Naive thymus-derived CD8-positive, alpha-beta T cell (primary cell): ENCODE measurements at places on chromosomes 11 and 22. TPM values are rescaled to one million over a fixed set of nuclear protein-coding genes. Genes with fewer than 3 reads are reported as not detected.

The SEPTIN3 gene
- total RNA-seq, result 0.18 TPM

The SPI1 gene
- 4.7 TPM for total RNA-seq

DNA sequence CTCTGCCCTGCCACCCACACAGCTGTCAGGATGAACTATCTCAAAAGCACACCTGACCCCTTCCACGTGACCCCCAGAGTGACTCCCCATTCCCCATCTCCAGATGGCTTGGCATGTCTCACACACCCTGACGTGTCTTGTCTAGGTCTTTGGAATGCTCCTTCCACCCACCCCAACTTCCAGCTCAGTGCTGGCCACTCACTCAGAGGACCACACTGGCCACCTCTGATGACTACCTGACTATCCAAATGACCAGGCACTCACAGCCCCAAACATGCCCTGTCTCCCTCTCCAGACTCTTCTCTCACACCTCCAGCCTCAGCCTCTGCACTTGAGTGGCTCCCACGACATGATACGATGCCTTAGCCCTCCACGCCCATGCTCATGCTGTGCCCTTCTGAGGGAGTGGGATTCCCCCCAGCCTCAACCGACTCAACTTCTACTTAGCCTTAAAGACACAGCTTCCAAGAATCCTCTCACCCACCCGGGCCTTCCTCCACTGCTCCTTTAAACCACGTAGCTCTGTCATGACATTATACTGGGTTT lies 259.4 kb downstream of the BUD13 start:
- H3K36me3 ChIP-seq, result no peaks in the 10 kb centered on the region
- H3K27ac ChIP-seq, result no peak overlapping the region
- no peaks in the 10 kb centered on the region for H3K4me1 ChIP-seq
- H3K27me3 ChIP-seq, result peaks cover 53% of the 10 kb centered on the region
- no peak overlapping the region for H3K4me3 ChIP-seq
- DNase-seq, result no peak

DNA sequence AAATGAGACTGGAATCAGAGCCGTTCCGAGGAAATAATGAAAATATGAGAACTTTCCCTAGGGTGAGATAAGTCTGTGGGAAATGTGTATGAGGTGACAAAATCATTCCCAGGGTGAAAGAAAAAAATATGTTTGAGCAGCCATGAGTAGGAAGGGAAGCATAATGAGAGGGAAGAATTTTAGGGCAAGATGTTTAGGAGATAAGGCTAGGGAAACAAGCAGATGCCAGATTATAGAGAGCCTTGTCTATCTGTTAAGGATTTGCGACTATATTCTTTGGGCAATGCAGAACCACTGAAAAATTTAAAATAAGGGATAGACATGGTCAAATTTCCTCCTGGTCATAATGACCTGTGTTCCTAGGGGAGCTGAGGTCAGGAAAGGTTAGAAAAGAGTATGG lies 54.4 kb downstream of the STIM1 start:
- peak overlapping the region; percentile 83 for H3K27ac ChIP-seq
- DNase-seq, result no peak
- no peak overlapping the region for H3K4me3 ChIP-seq
- no peaks in the 10 kb centered on the region for H3K36me3 ChIP-seq
- peaks cover 89% of the 10 kb centered on the region for H3K4me1 ChIP-seq

GRCh38 chr22:23305321-23305910 lies 125.1 kb downstream of the BCR start:
- H3K27me3 ChIP-seq, result no peaks in the 10 kb centered on the region
- no peak overlapping the region for H3K4me3 ChIP-seq
- no peak overlapping the region for H3K27ac ChIP-seq
- H3K36me3 ChIP-seq, result peaks cover 3% of the 10 kb centered on the region
- no peak for DNase-seq
- no peaks in the 10 kb centered on the region for H3K4me1 ChIP-seq

DNA sequence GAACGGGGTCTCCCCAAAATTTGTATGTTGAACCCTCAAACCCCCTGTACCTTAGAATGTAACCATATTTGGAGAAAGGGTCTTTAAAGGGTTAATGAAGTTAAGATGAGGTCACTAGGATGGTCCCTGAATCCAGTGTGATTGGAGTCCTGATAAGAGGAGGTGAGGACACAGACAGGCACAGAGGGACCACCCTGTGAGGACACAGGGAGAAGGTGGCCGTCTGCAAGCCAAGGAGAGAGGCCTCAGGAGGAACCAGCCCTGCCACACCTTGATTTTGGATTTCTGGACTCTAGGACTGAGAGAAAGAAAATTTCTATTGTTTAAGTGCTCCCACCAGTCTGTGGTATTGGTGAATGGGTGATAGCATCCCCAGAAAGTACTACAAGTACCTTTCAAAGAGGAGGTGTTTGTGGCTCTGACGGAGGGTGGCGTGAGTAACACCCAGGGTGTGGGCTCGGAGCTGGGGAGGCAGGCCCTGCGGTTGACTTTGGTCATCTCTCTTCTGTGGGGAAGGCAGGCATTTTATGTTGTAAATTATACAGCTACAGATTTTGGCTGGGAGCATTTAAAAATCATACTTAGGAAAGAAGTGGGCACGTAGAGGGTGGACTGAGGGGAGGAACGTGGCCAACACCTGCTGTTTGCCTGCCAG lies 13.8 kb downstream of the MRGPRF start:
- no peaks in the 10 kb centered on the region for H3K36me3 ChIP-seq
- H3K27ac ChIP-seq, result no peak overlapping the region
- H3K4me1 ChIP-seq, result peaks cover 6% of the 10 kb centered on the region
- H3K27me3 ChIP-seq, result peaks cover 15% of the 10 kb centered on the region
- no peak overlapping the region for H3K4me3 ChIP-seq

DNA sequence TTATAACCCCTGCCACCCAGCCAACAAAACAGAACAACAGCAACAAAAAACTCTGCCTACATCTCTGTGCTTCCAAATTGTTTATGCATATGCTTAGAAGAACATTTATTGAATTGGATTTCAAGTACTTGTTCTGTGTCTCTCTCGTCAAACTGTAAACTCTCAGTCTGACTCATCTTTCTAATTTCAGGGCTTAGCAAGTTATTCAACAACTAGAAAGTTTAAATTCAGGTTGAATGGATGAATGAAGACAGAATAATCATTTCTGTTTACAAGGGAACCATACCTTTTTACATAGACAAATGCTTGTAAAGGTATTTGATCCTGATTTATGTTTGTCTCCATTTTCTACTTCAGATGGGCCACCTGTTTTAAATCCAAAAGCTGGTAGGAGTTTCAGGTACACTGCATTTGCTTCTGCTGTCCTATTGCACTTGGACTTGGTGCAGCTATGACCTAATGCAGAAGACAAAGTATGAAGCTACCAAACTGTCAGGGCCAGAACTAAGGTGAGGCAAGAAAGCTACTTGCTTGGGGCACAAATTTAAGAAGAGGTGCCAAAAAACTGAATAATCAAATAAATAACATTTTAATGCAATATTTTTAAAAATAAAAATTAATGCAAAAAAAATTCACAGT lies 1.6 kb upstream of the FBXO3 start:
- H3K4me3 ChIP-seq, result peak overlapping the region; percentile 97
- peaks cover 8% of the 10 kb centered on the region for H3K36me3 ChIP-seq
- no peak for DNase-seq
- peaks cover 36% of the 10 kb centered on the region for H3K4me1 ChIP-seq
- peaks cover 21% of the 10 kb centered on the region for H3K27me3 ChIP-seq

GRCh38 chr11:114026355-114026754 lies 33.2 kb upstream of the ZBTB16 start:
- peak; percentile 23 for DNase-seq
- H3K4me3 ChIP-seq, result no peak overlapping the region
- peaks cover 8% of the 10 kb centered on the region for H3K27me3 ChIP-seq
- H3K36me3 ChIP-seq, result no peaks in the 10 kb centered on the region

- no peak overlapping the region for H3K4me3 ChIP-seq
- H3K27ac ChIP-seq, result no peak overlapping the region
- no peak for DNase-seq
- no peaks in the 10 kb centered on the region for H3K36me3 ChIP-seq
- no peaks in the 10 kb centered on the region for H3K4me1 ChIP-seq
These were observed 18.1 kb downstream of the MMP10 start for GRCh38 chr11:102762361-102762767.

GRCh38 chr11:27421819-27422494 lies 50.6 kb downstream of the LGR4 start:
- no peaks in the 10 kb centered on the region for H3K36me3 ChIP-seq
- H3K4me1 ChIP-seq, result no peaks in the 10 kb centered on the region
- no peak overlapping the region for H3K27ac ChIP-seq
- peaks cover 6% of the 10 kb centered on the region for H3K27me3 ChIP-seq
- no peak overlapping the region for H3K4me3 ChIP-seq

DNA sequence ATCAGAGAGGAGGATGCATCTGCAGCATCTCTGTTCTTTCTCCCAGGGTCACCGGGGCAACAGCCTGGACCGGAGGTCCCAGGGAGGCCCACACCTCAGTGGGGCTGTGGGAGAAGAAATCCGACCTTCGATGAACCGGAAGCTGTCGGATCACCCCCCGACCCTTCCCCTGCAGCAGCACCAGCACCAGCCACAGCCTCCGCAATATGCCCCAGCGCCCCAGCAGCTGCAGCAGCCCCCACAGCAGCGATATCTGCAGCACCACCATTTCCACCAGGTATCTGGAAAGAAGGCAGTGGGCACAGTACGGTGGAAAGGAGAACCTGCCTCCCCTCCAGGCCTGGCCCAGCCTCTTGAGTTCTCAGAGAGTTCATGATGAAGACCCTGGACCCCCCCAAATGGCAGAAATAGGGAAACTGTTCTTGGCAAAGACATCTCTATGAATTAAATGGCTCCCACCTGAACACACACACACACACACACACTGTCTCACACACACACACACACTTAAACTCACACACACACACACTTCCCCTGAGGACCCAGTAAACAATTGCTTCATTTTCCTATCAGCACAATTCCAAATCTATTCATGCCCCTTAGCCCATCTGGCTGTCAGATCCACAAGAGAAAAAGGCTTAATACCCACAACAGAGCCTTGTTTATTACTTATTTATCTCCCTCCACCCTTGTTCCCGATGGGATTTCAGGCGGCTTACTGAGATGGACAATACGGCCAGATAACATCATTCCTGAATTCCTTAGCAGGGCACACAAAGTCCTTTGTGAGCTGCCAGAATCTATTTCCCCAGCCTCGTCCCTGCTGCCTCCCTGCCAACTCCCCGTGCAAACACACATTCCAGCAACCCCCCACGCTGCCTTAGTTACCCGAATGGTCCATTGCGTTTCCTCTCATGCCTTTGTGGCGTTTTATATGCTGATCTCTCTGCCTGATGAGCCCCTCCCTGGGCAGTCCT lies 8.1 kb downstream of the TMA7B start:
- H3K27ac ChIP-seq, result peak overlapping the region; percentile 56
- peaks cover 98% of the 10 kb centered on the region for H3K36me3 ChIP-seq
- no peak for DNase-seq
- no peak overlapping the region for H3K4me3 ChIP-seq
- H3K4me1 ChIP-seq, result peaks cover 19% of the 10 kb centered on the region
- H3K27me3 ChIP-seq, result no peaks in the 10 kb centered on the region

- peaks cover 11% of the 10 kb centered on the region for H3K4me1 ChIP-seq
- DNase-seq, result no peak
These were observed 57.9 kb downstream of the CD82 start for GRCh38 chr11:44623341-44623730.

DNA sequence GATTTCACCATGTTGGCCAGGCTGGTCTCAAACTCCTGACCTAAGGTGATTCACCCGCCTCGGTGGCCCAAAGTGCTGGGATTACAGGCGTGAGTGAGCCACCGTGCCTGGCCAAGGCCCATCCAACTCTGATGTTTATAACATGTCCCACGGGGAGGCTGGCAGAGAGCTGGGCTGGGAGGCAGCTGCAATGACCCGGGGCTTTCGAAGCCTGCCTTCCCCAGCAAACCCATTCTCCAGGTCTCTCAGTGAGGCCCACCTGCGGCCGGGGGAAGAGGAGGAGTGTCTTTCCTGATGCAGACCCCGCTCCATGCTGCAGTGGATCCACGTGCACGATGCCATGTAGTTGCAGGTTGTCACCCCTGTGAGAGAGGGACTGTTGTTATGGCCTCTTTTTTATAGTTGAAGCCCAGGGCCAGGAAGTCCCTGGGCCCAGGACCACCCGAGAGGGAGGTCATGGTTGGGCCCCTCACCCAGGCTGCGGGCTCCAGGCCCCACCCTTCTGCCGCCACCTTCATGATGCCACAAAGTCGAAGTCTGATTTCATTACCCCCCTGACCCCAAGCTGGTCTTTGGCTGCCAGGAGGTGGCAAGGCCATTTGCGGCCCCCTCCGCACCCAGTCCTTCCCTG lies 38.3 kb downstream of the KCNJ4 start:
- no peaks in the 10 kb centered on the region for H3K36me3 ChIP-seq
- H3K27me3 ChIP-seq, result peaks cover 5% of the 10 kb centered on the region
- no peaks in the 10 kb centered on the region for H3K4me1 ChIP-seq
- no peak for DNase-seq
